ENCODE measurements at places on chromosomes 1 and 21.

GRCh38 chr1:238119060-238119459, 228.3 kb upstream of the ZP4 start:
- no peak for DNase-seq

- no peak for DNase-seq
Measured at GRCh38 chr21:28884481-28884880, 108.2 kb downstream of the LTN1 start.

GRCh38 chr1:248576260-248576980, 1.9 kb upstream of the OR2T34 start:
- no peak for DNase-seq

GRCh38 chr1:241440904-241441303, 78.7 kb downstream of the FH start:
- no peak for DNase-seq

GRCh38 chr1:82260666-82261065, 459.9 kb downstream of the ADGRL2 start:
- DNase-seq, result no peak

DNA sequence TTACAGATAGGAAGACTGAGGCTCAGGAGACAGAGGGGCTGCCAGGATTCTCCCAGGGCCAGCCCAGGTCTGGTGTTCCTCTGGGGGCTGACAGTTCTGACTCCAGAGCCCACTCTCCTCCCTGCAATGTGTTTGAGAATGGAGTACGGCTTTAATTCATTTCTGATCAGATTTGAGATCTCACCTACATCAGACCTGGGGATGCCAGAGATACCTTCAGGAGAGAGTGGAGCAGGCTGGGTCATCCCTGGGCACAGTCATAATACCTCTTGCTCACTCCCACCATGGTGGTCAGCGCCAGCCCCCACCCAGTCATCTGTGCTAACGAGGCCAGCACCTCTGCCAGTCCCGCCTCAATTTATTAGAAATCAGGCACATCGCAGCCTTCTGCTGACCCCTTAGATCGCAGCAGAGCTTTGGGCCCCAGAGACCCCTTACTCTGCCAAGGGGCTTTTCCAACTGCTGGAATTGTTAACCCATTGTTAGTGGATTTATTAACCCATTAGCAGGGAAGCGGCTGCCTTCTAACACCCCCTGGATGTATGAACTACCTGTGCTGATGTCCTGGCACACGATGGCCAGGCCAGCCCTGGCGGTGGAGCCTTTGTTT, 352.1 kb downstream of the MATN1 start:
- no peak for DNase-seq

DNA sequence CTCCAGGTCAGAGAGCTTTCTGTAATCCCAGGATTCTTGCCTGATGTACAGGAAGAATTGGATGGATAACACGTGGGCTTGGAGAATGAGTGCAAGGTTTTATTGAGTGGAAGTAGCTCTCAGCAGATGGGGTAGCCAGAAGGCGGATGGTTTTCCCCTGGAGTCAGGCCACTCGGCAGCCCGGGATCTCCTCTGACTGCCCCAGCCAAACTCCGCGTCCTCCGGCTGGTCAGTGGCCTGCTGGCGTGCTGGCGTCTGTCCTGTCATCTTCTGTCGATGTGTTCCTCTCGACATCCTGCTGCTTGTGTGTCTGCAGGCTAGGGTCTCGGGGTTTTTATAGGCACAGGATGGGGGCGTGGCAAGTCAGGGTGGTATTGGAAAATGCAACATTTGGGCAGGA, 27.4 kb upstream of the GJA9 start:
- no peak for DNase-seq

DNA sequence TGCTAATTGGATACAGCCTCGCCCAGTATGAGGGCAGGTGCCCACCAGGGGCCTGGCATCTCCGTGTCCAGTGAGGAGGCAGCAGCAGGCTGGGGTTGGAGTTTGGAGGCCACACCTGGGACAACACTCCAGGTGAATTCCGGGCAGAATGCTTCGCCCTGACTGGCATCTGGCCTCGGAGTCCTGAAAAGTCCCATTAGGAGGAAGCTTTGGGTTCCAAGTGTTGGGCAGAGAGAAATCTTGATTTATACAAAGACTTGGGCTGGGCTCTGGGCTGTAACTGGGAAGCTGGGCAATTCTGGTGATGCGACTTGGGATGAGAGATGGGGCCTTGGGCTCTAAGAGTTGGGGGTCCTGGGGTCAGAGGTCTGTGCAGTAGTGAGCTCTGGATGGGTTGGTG, 48.1 kb upstream of the CSF3R start:
- no peak for DNase-seq

GRCh38 chr1:48109390-48110013, 112.3 kb upstream of the TRABD2B start:
- peak; percentile 62 for DNase-seq

- DNase-seq, result no peak
Measured at GRCh38 chr21:14869984-14870852, 194.6 kb downstream of the NRIP1 start.

GRCh38 chr1:72326494-72326893, 44.2 kb upstream of the NEGR1 start:
- DNase-seq, result no peak

GRCh38 chr1:47755101-47755990, 241.8 kb downstream of the TRABD2B start:
- DNase-seq, result peak; percentile 23

DNA sequence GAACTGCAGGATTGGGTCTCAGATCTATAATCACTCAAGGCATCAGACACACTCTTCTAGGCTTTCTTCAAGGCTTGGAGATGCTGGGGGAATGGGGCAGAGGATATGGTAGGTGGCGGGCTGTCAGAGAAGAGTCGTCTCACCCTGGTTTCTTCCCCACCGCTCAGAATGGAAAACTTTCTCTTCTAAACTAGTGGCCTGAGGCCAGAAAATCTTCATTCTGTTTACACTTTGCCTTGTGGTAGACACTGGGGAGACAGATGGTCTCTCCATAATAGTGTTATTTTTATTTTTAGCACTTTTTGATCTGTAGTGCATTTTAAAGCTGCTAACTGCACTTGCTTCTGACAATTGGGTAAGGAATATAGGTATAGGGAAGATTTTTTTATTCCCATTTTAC, 2.6 kb downstream of the PRELP start:
- no peak for DNase-seq

DNA sequence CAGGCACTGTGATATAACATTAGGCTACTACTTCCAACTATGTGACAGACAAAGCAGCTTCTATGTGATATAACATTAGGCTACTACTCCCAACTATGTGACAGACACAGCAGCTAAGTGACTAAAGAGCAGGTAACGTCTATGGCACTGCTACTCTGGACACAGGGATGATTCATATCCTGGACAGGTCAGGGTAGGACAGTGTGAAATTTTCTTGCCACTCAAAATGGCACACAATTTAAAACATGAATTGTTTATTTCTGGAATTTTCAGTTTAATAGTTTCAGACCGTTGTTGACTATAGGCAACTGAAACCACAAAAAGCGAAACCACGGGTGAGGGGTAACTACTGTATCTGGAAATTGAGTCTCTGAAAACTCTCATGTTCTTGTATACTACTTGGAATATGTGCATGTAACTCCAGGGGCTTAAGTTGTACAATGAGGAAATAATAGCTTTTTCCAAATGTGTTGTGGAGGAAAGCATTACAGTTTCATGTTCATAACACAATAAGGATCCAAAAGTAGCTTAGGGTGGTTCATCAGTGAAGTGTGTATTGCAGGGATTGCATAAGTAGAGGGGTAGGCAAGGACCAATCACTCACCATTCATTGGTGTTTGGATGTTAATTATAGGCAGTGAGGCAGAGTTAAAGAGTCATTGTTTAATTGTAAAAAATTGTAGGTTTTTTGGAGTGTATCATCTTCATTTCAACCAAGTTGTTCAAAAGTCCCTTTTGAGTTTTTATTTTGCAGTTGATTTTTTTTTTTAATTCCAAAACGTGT, 5.3 kb downstream of the DTL start:
- DNase-seq, result no peak

DNA sequence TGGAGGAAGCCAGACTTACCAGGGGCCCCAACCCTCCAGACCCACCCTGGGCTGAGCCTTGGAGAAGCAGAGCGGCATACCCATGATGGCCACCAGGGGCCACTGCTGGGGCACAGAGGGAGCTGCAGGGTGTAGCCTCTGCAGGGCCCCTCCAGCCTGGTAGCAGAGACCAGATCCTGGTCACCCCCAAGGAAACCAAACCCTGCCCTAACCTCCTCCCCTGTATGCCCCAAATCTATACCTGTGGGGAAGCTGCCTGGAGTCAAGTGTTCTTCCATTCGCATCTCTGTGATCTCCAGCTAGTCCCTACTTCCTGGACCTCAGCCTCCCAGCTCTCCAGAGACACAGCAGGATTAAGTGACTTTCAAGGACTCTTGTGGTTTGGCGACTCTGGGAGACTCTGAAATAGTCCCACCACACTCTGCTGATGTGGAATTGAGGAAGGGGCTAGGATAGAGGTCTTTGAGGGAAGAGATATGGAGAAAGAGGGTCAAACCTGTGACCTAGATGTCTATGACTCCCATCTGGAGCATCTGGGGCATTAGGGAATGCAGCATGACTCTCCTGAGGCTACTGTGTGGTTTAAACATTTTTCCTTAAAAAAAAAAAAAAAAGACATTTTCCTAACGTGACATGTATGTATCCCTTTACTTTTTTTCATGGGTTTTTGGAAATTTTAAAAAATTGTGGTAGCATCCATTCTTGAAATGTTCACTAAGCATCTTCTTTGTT, 119.2 kb upstream of the IPO9 start:
- no peak for DNase-seq

DNA sequence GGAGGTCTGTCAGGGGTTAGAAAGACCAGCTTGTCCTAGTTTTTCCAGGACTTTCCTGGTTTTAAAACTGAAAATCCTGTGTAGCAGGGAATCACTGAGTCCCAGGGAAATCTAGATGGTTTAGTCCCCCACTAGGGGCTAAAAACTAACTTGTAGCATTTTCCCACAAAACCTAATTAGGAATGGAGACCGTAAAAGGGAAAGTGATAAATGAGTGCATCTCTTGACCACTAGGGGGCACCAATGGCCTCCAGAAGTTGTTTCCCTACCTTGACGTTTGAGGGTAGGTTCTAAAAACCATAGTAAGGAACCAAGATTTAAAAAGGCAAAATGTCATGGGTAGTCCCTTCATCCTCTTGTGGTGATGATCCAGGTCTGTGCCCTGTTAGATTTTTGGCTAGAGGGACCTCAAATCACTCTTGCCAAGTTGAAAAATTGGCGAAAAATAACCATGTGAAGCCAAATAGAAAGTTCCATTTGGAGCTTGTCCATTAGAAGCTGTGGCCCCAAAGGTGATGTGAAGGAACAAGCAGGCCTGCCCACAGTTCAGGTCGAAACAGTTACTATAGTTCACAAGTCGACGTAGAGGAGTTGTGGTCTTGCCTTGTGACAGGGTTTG, 24.5 kb downstream of the CLIC6 start:
- peak; percentile 22 for DNase-seq
